ENCODE measurements at places on chromosomes 5 and 9.

GRCh38 chr5:59276917-59277372, 616.6 kb downstream of the PDE4D start:
- DNase-seq, result peak; percentile 25

DNA sequence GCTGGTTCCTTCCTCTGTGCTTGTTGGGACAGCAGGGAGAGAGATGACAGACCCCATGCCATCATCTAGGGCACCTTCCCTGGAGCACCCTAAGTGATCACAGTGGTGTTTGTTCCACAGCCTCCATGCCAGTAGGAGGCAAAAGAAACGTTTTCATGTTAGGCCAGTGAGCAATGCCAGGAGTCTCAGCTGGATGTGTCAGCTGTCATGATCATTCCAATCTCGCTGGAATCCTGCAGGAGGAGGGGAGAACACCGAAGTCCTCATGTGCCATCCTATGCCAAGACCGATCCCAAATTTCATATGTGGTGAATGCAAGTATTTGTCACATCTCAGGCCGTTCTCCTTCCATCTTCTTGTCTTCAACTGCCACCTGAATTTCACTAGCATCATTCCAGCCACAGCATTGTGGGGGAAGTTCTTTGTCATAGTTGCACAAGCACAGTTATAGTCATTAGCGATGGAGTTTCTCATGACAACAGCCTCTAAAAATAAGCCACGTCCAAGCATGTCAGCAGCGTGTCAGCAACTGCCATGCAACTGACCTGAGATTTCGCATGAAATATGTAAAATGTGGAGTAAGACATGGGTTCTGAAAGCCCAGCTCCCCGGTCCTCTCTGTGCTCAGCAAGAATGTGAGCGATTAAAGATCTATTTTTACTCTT, 97.2 kb upstream of the DNAH5 start:
- no peak for DNase-seq

DNA sequence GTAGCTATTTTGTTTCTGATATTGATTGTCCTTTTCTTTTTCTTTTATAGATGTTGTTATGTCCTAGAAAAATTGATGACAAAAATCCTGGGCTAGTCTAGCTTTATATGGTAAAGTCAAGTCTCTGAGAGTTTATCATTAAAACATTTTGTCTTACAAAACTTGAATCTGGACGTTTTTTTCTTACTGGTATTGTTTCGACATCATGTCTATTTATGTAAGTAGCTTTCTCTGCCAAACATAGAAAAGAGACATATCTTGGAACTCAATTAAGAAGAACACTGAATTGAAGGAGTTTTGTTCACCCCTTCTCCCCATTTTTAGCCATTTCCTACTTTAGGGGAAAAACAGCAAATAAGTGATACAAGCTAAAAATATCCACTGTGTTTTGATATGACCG, 151.5 kb downstream of the ISOC1 start:
- DNase-seq, result no peak

GRCh38 chr9:131605770-131606590, 60.7 kb downstream of the PRRT1B start:
- no peak for DNase-seq

DNA sequence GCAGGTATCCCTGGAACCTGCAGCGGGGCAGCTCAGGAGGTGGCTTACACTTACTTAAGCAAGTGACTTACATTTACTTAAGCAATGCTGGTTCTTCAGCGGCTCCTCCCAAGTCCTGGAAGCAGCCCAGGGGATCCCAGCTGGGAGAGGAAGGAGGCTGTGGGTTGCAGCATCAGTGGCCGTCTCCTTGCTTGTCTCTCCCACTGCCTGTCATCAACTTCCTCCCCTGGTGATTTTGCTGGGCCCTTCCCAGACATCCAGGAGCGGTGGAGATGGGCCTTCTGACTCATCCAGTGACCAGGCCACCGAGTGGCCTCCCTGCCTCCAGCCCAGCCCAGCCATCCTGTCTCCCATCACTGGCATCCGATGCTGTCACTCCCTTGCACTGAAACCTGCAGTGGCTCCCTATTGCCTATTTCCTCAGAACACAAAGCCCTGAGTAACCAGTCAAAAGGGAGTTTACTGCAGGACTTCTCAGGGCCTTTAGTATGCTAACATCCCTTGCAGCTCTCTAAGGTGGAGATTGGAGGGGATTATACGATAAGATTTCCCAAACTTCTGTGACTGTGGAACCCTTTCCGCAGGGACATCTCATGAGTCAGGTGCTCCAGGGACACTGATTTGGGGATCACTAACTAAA, 155.9 kb upstream of the PHYKPL start:
- no peak for DNase-seq

- DNase-seq, result no peak
Measured at GRCh38 chr5:73435759-73436534, 12.6 kb downstream of the FOXD1 start.

DNA sequence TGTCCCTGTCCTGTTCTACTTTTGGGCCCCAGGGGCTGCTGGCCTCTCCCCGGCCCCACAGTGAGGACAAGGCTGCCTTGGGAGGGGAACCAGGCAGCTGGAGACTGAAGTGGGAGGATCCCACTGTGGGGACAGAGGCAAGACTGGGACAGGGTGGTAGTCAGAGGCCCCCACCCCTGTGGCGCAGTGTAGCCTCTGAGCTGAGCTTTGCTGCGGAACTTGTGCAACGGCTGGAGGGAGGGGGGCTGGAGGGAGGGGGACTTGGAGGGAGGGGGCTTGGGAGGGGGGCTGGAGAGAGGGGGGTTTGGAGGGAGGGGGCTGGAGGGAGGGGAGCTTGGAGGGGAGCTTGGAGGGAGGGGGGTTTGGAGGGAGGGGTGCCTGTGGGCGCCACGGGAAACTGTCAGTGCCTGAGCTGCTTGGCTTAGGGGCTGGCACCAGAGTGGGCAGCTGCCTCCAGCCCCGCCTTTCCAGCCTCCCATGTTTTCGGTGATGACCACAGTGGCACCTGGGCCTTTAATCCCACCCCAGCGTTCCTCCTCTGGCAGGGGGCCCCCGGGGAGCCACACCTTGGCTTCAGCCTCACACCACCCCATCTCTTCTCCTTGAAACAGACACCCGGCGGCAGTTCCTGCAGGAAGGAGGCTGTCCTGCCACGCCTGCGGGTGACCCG, 2.3 kb upstream of the FUT7 start:
- no peak for DNase-seq

DNA sequence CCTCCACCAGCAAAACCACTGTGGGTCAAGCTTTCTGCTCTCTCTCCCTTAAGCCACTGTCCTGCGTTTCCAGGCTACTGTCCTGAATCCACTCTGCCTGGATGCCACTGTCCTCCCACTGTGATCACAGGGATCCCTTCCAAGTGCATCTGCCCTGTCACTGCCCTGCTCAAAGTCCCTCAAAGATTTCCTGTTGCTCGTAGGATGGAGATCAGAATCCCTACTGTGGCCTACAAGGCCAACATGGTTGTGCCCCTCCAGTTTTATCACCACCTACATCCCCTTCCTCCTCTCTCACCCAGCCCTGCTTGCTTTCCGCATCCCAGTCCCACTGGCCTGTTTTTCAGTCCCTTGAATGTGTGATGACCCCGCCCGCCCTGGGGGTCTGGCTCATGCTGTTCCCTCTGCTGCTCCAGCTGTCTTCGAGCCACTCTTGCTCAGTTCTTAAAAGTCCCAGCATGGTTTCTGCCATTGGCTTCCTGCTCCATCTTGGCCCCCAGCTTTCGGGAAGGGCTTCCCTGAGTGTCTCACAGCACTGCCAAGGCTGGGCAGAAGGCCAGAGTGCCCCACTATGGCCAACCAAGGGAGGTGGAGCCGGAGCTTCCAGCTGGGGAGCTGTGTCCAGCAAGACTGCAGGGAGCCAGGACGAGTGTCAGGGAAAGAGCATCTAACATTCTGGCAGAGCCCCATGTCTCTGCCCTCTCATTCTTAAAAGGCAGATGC, 12.9 kb upstream of the FRRS1L start:
- DNase-seq, result no peak

DNA sequence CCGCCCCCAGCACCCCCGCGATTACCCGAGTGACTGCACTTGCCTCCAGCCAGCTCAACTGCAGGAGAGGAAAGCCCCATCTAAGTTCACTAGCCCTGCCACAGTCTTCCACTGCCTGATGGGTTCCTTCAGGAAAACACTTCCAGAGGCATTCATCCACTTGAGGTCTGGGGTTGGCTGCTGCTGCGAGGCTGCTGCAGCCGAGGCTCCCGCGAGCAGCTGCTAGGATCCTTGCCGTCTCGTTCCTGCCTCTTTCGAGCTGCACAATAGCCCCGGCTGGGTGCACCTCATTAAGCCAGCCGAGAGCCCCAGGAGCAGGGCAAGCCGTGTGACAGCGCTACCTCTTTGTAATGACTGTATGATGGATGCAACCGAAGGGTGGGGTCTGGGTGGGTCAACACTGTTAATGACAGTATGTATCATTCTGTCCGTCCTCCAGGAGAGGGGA, 24.2 kb upstream of the ELAVL2 start:
- peak; percentile 31 for DNase-seq

DNA sequence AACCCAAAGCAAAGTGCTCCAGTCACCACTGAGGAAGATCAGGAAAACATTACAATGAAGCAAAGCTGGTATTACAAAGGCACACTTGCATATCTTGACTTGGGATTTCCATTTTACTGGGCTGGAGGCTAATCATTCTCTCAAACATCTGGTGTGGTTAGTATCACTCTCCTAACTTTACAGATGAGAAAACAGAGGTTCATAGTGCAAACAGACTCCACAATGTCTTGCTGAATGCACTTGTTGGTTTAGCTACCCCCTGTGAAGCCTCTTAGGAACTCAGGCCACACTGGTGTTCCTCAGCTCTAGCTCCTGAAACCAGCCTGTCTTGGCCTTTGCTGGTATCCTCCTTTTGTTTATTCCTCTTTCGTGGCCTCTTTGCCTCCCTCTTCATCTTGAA, 29.5 kb upstream of the SMAD5 start:
- DNase-seq, result no peak

- DNase-seq, result no peak
Measured at GRCh38 chr9:127863191-127863621, 8.7 kb upstream of the ENG start.

DNA sequence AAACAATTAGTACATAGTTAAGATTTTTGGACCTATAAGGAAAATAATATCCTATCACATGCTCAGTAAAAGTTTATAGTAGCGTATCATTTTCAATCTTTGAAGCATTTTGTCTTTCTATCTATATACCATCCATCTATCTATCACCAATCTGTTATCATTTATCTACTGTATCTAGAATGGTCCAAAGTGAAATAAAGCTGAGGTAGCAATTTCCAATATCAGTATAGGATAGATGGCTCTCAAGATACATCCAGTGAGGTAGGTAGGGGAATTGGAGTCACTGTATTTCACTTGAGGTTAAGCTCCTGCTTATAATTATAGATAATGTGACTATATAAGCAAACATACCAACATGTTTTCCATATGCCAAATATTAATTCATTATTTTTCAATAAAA, 889.1 kb upstream of the CTNND2 start:
- DNase-seq, result no peak

DNA sequence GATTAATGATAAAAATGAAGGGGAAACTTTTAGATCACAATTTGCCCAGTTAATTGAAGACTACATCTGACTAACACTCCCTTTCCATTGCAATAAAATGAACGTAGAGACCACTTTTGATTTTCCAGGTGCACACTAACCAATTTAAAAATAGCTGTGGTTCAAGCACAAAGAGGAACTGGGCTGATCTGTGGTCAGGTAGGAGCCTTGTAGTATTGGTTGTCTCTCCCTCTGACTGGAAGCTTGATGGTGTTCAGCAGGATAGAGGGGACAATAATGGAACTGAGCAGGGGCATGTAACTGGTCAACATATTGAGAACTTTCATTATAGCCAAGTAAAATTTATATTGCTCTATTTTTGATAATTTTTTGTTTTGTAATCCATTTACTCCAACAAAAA, 886.8 kb upstream of the SEMA6A start:
- DNase-seq, result no peak

GRCh38 chr5:62263401-62263800, 42.6 kb upstream of the KIF2A start:
- DNase-seq, result no peak

- DNase-seq, result no peak
Measured at GRCh38 chr5:95081982-95082381, 202.9 kb downstream of the MCTP1 start.

- no peak for DNase-seq
Measured at GRCh38 chr5:108028412-108028811, 353.5 kb downstream of the FBXL17 start.

DNA sequence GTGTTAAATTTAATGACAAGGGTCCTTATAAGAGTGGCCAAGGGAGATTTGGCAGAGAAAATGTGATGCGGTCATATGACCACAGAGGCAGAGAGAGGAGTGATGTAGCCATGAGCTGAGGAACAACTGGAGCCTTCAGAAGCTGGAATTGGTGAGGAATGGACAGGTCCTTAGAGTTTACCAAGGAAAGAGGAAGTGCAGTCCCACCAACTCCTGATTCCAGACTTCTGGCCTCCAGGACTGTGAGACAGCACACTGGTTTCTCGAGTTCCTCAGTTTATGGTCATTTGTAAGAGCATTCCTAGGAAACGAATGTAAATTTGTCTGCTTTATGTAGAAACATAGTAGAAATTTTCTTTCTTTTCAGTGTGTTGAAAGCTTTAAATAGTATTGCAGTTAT, 410.1 kb downstream of the CDH18 start:
- no peak for DNase-seq

DNA sequence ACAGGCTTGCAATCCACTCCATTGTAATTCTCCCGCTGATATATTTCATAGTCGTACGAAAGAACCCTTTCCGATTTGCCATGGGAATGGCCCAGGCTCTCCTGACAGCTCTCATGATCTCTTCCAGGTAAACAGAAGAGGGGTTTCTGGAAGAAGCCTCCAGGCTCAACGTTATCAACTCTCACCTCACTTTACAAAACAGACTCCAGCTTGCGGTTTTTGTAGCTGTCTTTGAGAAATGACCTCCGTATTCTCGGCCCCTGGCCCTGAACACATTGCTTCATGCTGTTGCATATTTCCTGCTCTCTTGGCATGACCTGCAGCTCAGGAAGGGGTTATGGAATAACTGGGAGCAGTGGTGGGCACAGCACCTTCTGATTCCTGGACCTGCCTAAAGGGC, 85.7 kb downstream of the SLC1A1 start:
- no peak for DNase-seq

- DNase-seq, result peak; percentile 5
Measured at GRCh38 chr9:104682642-104683041, 11.7 kb upstream of the OR13D1 start.

- no peak for DNase-seq
Measured at GRCh38 chr5:172906436-172906835, 52.8 kb upstream of the RPL26L1 start.

DNA sequence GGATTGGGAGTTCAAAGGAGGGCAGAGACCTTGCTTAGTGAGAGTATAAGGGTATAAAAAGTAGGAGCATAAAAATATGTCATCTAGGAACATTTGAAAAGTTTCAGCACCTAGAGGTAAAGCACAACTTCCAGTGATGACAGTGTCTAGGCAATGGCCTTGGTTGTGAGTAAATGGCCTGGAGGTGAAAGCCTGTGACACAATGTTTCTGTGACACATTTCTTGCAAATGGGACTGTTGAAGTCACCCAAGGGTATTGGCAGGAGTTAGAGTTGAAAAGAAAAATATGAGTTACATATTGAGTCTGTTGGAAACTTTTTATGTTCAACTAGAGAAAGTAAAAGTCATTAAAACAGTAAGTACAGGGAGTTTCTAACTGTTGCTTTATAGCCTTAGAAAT, 14.8 kb downstream of the C5orf47 start:
- DNase-seq, result no peak
